ENCODE measurements at places on chromosomes 4 and X.

- DNase-seq, result no peak
Observed at GRCh38 chrX:114152130-114152529, 431.8 kb upstream of the HTR2C start.

- no peak for DNase-seq
Observed at GRCh38 chr4:20037745-20038144, 214.0 kb upstream of the SLIT2 start.

DNA sequence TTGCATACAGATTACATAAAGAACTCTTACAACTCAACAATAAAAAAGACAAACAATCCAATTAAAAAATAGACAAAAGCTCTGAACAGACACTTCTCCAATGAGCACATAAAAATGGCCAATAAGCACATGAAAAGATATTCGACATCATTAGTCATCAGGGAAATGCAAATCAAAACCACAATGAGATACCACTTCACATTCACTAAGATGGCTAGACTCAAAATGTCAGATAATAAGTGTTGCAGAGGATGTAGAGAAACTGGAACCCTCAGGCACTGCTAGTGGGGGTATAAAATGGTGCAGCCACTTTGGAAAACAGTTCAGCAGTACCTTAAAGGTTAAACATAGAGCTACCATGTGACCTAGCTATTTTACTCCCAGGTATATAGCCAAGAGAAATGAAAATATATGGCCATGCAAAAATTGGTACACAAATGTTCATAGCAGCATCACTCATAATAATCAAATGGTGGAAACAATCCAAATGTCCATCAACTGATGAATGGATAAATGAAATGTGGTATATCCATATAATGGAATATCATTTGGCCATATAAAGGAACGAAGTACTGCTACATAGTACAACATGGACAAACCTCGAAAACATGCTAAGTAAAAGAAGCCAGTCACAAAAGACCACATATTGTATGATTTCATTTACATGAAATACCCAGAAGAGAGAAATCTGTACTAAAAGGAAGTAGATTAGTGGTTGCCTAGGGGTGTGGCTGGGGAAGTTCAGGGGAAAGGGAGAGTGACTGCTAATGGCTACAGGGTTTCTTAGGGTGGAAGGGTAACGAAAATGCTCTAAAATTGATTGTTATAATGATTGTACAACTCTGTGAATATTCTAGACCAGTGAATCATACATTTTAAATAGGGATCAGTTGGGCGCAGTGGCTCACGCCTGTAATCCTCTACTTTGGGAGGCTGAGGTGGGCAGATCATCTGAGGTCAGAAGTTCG, 29.4 kb downstream of the SASH3 start:
- no peak for DNase-seq

DNA sequence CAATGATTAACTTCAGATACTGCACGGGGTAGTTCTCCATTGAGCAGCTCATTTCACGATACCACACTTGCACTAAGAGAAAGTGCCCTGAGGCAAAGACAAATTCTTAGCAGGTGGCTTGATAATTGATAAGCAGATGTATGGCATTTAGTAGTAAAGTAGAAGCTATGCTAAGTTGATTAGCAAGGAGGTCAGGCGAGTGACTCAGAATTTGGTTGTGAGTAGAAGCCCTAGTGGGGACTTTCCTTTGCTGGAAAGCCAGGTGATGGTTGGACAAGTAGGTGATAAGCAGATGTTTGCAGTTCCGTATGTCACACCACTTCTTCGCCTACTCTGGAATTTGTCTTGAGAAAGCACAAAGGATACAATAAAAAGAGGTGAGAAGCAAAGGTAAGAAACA, 58.7 kb downstream of the TLL1 start:
- DNase-seq, result no peak

GRCh38 chrX:135256923-135257322, 5.1 kb downstream of the ETDA start:
- no peak for DNase-seq

- DNase-seq, result no peak
Observed at GRCh38 chrX:79719568-79720231, 294.9 kb upstream of the TBX22 start.

GRCh38 chr4:26248647-26249046, 72.2 kb upstream of the RBPJ start:
- no peak for DNase-seq

DNA sequence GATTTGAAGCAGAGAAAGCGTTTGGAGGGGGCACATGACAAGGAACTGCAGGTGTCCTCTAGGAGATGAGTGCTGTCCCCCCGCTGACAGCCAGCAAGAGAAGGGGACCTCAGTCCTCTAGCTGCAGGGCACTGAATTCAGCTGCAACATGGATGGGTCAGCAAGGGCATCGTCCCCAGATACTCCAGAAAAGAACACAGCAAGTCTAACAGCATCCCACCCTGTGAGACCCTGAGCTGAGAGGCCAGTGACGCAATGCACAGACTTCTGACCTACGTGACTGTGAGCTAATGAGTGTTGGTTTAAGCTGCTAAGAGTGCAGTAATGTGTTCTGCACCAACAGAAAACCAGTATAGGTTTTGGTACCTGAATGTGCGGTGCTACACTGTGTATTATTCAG, 11.6 kb upstream of the CENPVL2 start:
- DNase-seq, result no peak

DNA sequence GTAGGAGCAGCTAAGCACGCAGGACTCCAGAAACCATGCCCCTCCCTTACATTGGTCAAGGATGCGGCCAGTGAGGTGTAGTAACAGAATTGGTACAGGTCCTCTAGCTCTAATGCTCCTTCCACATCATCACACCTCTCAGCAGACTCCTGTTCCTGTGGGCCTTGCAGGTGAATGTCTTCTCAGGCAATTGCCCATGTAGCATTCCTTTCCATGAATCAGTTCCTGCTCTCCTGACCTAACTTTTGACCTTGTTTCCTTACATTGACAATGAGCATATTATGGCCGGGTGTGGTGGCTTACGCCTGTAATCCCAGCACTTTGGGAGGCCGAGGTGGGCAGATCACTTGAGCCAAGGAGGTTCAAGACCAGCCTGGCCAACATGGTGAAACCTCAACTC, 31.3 kb downstream of the MAP7D3 start:
- DNase-seq, result no peak

GRCh38 chr4:47128991-47129390, 97.6 kb downstream of the GABRB1 start:
- DNase-seq, result no peak

DNA sequence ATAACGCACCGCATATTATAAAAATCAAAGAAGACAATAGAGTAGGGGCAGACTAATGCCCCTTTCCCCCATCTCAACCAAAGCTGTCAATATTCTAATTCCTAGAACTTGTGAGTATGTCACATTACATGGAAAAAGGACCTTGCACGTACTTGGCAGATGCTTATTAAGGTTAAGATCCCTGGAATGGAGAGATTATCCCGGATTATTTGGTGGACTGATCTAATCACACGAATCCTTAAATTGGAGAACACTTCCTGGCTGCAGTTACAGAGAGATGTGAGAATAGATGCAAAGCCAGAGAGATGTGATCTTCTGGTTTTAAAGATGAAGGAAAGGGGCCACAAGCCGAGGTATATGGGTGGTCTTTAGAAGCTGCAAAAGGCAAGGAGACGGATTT, 548.7 kb downstream of the SPRY1 start:
- DNase-seq, result no peak

DNA sequence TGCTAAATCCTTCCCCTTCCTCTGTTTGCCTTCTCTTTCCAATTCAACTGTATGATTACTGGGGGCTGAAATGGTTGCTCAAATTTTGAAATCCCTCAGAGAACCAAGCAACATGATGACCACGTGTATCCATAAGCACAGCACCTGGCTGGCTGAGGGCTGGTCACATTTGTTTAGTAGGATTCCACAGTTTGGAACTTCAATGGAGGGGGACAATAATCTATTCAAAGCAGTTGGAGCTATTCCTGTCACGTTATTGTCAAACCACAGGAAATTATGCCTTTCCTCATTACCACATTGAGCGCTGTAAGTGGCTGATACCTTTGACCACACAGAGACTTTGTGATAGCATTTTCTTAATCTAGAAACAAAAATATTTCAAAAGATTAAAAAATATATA, 7.0 kb downstream of the TMSB4X start:
- no peak for DNase-seq

DNA sequence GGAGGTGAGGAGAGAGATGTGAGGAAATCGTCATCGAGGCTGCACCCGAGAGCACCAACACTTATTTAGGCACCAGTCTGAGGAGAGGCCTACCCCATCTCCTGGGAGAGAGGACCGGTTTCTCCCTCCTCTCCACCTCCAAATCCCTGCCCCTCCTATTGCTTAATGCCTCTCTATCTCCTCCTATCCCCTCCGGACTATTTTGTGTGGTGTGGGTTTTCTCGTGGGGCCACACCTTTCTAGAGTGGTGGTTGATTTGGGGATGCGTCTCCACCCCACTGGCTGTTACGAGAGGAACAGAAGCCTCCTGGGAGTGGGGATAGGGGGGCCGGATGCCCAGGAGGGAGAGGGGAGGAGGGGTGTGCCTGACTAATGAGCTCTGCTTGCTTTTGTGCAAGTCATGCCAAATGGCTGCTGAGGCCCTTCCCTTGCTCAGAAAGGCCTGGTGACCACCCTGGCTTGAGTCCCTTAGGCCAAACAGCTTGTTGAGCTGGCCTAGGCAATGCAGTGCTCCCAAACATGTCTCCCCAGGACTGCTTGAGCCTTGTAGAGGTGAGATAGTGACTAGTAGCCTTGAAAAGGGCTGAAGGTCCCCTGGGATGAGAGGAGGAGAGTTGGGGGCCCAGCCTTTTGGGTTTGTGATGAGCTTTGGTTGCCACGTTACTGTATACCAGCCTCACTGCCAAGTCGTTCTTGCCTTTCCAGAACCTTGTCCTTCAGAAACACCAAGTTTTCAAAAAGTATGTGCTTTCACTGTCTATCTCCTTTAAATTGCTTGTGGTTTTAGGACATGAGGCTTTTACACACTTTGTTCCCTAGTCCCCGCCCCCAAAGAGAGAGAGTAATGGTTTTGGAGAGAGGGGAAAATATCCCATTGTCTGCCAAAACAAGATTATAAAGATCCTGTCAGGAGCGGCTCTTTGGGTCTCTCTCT, 1.2 kb downstream of the MSN start:
- no peak for DNase-seq

- DNase-seq, result no peak
Observed at GRCh38 chrX:105461016-105461415, 240.5 kb upstream of the TEX13A start.

DNA sequence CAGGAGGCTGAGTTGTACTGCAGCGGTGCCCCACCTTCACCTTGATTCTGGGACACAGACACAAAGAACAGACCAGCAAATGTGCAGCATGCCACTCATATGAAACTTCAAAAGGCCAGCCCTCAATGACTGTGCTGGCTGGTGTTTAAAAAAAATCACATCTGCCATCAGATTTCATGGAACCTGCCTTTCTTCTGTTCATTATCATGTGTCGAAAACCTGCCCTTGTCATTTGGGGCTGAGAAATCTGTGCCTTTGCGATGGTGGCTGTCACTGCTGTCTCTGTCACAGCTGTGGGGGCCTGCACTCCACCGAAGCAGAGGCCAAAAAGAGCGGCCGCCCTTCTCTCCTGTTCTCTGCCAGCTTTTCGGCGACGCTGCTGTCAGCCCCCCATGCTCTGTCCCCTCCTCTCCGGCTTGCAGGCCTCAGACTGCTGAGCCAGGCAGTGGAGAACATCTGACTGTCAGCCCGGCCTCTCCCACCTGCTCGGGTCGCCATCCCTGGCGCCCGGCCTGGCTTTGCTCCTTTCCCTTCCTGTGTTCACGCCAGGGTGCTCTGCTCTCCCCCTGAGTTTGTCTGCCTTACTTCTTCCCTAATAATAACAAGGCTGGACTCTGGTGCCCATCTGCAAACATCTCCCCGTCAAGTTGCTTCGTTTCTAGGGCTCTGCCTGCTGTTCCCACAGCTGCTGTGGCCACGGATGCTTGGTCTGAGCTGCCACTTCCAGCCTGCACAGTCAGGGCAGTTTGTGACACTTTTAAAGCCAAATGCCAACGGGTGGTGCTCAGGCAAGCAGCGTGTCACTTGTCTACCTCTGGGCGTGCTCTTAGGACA, 355.2 kb downstream of the UNC5C start:
- no peak for DNase-seq

GRCh38 chr4:27043200-27043599, 182.6 kb downstream of the STIM2 start:
- DNase-seq, result no peak

DNA sequence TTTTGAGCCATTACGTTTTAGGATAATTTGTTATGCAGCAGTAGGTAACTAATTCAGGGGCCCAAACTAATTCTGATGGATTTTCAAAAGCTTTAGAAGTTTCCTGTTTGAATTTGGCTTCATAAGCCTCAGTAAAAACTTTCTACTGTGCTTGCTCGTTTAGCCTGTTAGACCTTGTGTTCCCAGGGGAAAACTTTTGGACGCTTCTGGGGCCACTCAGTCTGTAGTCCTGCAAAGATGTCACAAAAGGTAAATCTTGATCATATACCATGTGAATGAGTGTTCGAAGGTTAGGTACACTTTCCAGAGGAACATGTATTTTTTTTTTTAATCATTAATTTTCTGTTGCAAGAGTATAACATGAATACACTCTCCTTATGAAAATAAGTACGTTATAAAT, 70.7 kb downstream of the SUPT20HL2 start:
- no peak for DNase-seq

- no peak for DNase-seq
Observed at GRCh38 chr4:122481766-122482405, 25.4 kb upstream of the IL2 start.

GRCh38 chr4:4689694-4690440, 148.0 kb upstream of the STX18 start:
- no peak for DNase-seq

DNA sequence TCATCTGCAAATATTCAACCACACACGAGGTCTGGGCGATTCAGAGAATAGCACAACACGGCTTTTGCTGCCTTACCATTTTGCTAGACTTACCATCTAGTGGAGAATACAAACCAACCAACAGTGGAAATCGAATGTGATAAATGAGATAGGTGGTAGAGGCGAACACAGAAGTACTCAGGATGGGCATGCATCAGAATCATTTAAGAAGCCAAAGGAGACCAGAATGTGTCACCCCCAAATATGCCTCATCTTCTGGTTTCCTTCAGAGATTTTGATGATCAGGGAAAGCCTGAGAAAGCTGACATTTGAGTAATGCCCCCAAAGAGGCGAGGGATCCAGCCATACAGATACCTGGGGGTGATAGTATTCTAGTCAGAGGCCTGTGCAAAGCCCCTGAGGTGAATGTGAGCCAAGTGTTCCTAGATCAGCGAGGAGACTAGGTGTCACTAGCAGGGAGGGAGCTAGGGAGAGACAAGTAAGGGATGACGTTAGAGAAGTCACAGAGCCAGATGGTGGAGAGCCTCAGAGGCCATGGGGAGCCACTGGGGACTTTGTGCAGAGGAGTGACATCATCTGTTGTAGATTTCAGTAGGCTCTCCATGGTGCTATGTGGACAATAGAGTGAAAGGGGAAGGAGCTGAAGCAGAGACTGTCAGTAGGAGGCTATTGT, 1.7 kb downstream of the MTMR1 start:
- DNase-seq, result no peak

- no peak for DNase-seq
Observed at GRCh38 chr4:8553216-8553615, 27.0 kb upstream of the GPR78 start.

GRCh38 chr4:46386570-46386969, 3.4 kb downstream of the GABRA2 start:
- DNase-seq, result no peak

- no peak for DNase-seq
Observed at GRCh38 chr4:159103384-159103990, 608 bp downstream of the RAPGEF2 start.

- DNase-seq, result no peak
Observed at GRCh38 chr4:79684516-79684915, 276.5 kb upstream of the GK2 start.

- no peak for DNase-seq
Observed at GRCh38 chr4:96092151-96092705, 252.3 kb downstream of the PDHA2 start.

GRCh38 chrX:122475306-122475705, 708.8 kb upstream of the GRIA3 start:
- DNase-seq, result no peak
